ENCODE measurements at places on chromosomes 6 and 20.
A peak's percentile ranks its signal among the peaks of the same experiment; 100 is the strongest.

- peak; percentile 96 for DNase-seq
Observed at GRCh38 chr20:38357653-38358207, 11.4 kb downstream of the LBP start.

- no peak for DNase-seq
Observed at GRCh38 chr6:121680058-121680457, 244.6 kb downstream of the GJA1 start.

DNA sequence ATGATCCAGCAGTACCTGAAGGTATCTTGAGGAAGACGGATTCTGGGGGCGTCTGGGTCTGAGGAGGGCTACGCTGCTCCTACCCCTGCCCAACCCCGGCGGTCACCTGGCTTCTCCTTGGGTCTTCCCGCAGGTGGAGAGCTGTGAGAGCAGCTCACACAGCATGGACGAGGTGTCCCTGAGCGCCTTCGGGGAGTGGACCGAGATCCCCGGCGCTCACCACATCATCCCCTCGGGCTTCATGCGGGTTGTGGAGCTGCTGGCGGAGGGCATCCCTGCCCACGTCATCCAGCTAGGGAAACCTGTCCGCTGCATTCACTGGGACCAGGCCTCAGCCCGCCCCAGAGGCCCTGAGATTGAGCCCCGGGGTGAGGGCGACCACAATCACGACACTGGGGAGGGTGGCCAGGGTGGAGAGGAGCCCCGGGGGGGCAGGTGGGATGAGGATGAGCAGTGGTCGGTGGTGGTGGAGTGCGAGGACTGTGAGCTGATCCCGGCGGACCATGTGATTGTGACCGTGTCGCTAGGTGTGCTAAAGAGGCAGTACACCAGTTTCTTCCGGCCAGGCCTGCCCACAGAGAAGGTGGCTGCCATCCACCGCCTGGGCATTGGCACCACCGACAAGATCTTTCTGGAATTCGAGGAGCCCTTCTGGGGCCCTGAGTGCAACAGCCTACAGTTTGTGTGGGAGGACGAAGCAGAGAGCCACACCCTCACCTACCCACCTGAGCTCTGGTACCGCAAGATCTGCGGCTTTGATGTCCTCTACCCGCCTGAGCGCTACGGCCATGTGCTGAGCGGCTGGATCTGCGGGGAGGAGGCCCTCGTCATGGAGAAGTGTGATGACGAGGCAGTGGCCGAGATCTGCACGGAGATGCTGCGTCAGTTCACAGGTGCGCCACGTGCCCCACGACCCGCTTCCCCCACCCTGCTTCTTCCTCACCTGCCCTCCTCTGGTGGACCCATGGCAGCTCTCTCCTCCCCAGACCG lies 166.9 kb upstream of the RNF24 start:
- DNase-seq = no peak

DNA sequence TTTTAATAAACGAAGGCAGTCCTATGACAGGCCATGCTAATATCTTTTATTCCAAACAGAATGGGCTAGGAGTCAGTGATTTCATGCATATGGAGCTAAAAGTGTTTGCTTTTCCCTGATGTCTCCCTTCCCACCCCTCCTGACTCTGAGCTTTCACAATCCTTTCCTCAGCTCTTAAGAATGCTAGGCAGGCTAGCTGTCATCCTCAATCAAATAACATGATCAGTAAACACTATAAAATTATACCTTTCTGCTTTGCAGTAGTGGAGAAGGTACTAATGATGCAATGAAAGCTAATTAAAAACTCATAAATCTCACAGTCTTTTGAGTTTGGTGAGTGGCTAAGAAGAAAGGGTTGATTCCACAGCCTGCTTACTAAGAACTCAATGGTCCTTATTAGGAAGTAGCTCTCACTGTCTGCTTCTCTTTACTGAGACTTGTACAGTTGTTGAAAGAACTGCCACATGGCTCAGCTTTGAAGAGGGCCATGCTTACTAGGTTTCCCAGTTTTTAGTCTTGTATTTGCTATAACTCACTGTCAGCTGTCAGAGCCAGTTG lies 250.9 kb upstream of the JAG1 start:
- DNase-seq = no peak

DNA sequence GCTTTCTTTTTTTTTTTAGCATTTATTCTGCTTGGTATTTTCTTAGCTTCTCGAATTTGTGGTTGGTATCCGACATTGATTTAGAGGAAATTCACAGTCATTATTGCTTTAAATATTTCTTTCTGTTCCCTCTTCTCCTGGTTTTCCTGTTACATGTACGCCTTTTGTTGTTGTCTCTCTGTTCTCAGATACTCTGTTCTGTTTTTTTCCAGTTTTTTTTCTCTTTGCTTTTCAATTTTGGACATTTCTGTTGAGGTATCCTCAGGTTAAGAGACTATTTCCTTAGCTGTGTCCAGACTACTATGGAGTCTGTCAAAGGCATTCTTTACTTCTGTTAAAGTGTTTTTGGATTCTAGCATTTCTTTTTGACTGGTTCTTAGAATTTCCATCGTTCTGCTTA lies 17.5 kb downstream of the STXBP5 start:
- no peak for DNase-seq

DNA sequence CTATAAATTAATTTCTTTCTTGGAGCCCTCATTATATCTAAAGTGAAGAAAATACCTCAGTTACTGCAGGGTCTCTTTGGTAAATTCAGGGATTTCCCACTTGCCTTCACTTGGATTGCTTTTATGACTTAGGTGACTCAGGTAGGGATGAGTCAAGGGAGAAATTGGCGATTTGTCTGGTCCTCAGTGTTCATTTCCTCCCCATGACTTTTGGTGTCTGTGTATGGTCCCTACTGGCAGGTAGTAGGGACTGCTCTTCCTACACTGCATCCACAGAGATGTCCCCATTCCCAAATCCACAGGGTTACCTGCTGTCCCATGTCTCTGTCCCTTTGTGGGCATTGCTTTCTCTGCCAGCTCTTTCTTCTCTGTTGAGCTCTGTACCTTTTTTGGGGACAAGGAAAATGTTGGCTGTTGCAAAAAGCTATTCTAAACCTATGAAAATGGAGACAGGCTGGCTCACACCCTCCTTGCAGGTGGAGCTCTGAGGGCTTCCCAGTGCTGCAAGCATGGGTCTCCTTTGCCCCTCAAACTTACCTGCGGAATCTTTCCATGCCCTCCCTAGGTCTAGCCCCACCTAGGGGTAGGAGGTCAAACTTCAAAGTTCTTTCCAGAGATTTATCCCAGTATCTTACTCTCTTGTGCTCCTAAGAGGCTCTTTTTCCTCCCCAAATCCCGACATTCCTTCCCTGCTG lies 211.9 kb downstream of the ZNF217 start:
- no peak for DNase-seq

DNA sequence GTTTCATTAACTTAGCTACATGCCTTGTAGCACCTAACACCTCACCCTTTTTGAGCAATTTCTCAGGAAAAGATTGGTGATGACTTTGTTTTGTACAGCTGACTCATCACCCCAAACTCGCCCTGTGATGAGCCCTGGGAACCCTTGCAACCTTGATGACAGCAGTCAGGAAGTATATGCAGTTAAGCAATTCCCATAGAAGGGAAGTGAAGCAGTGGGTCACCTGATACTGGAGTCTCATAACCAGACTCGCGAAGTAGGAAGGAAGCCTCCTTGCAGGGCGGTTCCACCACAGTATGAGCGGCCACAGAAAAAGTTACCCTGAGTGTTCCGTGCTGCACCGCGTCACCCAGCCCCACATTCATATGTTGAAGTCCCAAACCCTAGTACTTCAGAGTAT lies 82.0 kb upstream of the EDN1 start:
- DNase-seq = no peak

DNA sequence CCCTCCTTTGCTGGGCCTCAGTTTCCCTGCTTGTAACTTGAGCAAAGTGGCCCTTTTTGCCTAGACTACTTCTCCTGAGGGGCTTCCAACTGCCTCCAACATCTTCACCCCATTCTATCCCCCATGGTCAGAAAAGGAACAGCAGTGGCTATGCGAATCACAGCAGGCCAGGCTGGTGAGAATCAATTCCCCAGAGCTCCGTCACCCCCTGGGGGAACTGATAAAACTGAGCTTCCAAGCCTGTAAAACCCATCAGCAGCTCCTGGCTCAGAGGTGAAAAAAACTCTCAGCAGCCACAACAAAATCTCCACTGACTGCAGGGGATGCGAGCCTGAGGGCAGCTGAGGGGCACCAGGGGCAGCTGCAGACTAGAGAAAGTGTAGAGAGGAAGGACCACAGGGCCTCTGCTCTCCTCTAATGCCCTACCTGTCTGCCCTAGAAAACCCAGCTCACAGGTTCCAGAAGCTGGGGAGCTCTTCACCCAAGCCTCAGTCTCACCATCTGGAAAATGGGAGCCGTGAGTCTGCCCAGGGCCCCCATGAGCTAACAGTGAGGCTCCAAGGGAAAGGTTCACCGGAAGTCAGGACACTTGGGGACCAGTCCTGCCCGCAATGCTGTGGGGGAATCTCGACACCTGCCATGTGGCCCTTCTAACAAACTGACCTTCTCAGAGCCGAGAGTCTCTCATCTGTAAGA lies 120.6 kb downstream of the GRM4 start:
- no peak for DNase-seq

GRCh38 chr20:58228484-58229197 lies at the start of gene ANKRD60:
Gene ANKRD60 (minus strand): TSS chr20:58228653. CDS start chr20:58228653, 0 bp downstream.
- DNase-seq = no peak

- no peak for DNase-seq
Observed at GRCh38 chr6:167735951-167736288, 90.8 kb upstream of the AFDN start.

GRCh38 chr6:157514659-157515496 lies 133.9 kb downstream of the ZDHHC14 start:
- DNase-seq = peak; percentile 93

GRCh38 chr6:107386340-107386739 lies 73.0 kb downstream of the PDSS2 start:
- DNase-seq = no peak

- no peak for DNase-seq
Observed at GRCh38 chr20:61753987-61754956, 311.4 kb downstream of the TAF4 start.

GRCh38 chr6:138403324-138403800 lies 661 bp upstream of the HEBP2 start:
- DNase-seq = peak; percentile 75

GRCh38 chr6:15911753-15912504 lies 217.0 kb upstream of the MYLIP start:
- DNase-seq = no peak

DNA sequence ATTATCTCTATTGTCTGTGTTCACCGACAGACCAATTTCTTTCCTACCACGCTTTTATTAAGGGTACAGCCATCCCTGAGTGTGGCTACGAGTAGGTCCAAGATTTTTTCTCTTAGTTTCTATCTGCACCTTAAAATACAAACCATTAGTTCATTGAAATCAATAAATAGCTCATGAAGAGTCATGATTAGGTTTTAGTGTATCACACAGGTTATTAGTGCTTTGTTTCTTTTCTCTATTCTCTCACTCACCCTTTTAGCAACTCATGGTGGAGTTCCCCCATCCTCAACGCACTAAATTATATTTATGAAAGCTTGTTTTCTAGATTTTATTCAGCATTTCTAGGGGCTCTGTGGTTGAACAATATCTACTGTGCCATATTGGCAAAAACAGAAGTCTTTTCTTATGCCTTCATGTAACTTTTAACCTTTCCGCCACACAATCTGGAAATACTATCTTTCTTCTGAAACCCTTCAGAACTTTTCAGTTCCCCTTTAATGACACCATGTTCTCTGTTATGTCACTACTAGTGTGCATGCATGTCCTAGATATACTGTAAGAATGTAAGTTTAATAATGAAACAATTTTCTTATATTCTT lies 128.2 kb upstream of the LAMA2 start:
- DNase-seq = peak; percentile 18

DNA sequence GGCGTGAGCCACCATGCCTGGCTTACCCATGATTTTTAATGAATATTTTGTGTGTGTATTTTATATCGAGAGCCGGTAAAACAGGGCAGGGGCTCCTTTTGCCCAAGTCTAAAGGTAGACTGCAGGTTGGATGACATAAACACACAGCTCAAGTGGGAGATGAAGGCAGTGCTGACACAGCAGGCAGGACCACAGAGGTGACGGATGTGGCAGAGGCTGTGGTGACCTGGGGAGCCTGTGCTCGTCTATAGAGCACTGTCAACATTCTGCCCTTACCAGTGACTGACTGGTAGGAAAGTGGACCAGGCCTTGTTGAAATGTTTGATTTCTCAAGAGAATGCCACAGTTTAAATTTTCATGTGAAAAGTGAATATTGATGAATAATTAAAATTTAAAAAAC lies 137.5 kb downstream of the ZFP64 start:
- no peak for DNase-seq

GRCh38 chr6:78530208-78530607 lies 337.1 kb upstream of the IRAK1BP1 start:
- DNase-seq = no peak
